ENCODE measurements at places on chromosomes 6 and 20. TPM values are rescaled to one million over a fixed set of nuclear protein-coding genes. Genes with fewer than 3 reads are reported as not detected.

DNA sequence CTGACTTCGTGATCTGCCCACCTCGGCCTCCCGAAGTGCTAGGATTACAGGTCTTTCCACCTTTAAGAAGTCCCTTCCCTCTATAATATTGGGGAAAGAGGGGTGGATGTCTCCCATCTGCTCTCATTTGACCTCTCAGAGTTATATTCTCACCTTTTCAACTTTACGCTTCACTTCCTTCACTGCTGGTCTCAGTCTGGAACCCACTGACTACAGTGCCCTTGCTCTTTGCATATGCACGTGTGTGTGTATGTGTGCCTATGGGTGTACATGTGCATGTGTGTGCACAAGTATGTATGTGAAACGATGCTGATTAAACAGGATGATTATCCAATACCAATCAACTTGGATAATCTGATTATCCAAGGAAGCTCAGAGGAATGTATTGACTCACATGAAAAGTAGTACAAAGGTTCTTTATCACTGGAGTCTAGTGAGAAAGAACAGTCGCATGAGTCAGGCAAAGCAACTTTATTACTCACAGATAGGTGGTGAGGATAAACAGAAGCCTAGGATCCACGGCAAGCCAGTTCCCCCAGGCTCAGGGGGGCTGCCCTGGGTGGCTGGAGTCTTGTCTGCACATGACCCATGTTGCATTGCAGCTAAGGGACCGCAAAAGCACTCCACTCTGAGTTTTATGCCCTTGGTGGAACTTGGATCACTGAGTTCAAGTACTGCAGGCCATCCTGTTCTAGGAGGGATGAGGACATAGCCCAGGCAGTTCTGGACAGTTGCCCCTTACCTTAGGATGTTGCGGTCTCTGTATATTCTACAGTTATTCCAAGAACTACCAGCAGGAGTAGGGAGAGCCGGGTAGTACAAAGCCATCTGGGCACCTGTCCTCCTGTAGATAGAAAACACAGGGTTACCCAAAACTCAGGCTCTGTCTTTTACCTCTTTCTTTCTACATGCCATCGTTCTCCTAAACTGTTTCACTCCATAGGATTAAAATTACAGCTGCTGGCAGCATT is 50.9 kb downstream of the SNRNP48 start:
- no peak for DNase-seq

GRCh38 chr20:43726811-43727338 is at the start of gene GTSF1L:
GTSF1L (minus strand) TSS chr20:43727002; CDS start chr20:43726694, 308 bp downstream.
- DNase-seq = no peak

- no peak for DNase-seq
Observed at GRCh38 chr6:163916315-163917081, 502.0 kb downstream of the QKI start.

- peak; percentile 87 for DNase-seq
Observed at GRCh38 chr20:51462566-51463276, 79.8 kb downstream of the NFATC2 start.

GRCh38 chr20:59999502-59999901 is 41.3 kb downstream of the CDH26 start:
- DNase-seq = no peak

MYT1 gene
- total RNA-seq = not detected

SASH1 gene
- 20.5 TPM for total RNA-seq

SLCO4A1 gene
- 10.8 TPM for total RNA-seq

FAM217A gene
- total RNA-seq = not detected
